ENCODE measurements at places on chromosomes 3 and 15. TPM values are rescaled to one million over a fixed set of nuclear protein-coding genes. Genes with fewer than 3 reads are reported as not detected.

The KLF15 gene
- polyA plus RNA-seq, result not detected

The ASB14 gene
- 0.23 TPM for polyA plus RNA-seq

GRCh38 chr3:17233398-17233800 is 348.6 kb downstream of the PLCL2 start:
- H3K4me1 ChIP-seq, result peaks cover 12% of the 10 kb centered on the region
- peak; percentile 51 for DNase-seq
- no peaks in the 10 kb centered on the region for H3K27me3 ChIP-seq
- no peak overlapping the region for H3K4me3 ChIP-seq
- no peaks in the 10 kb centered on the region for H3K36me3 ChIP-seq

DNA sequence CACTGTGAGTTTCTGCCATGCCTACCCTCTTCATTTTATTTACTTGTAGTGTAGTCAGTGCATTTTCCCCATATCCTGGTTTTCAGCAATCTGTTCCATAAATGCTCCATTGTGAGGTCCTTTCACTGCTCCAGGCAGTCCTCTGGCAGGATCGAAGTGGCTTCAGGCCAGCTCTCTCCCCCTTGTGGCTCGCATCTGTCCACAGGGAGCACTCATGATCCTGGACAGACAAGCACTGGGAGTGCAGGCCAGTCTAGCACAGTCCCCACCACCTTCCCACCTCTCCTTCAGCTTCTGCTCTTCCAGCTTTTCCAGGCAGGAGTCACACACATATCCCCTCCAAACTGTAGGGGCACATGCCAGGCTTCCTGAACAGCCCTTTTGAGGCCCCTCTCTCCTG is 173.6 kb downstream of the PPM1L start:
- H3K36me3 ChIP-seq, result no peaks in the 10 kb centered on the region
- H3K27ac ChIP-seq, result no peak overlapping the region
- no peak for DNase-seq

- no peak for DNase-seq
- H3K4me1 ChIP-seq, result no peaks in the 10 kb centered on the region
- no peak overlapping the region for H3K4me3 ChIP-seq
- H3K27ac ChIP-seq, result no peak overlapping the region
Observed at GRCh38 chr15:67331676-67332075, 77.1 kb downstream of the IQCH start.
